IMR-90 (cell line): ENCODE measurements at places on chromosomes 2 and 18. TPM values are rescaled to one million over a fixed set of nuclear protein-coding genes. Genes with fewer than 3 reads are reported as not detected.
A peak's percentile ranks its signal among the peaks of the same experiment; 100 is the strongest.

The FIGLA gene
- not detected in 2 replicates for polyA plus RNA-seq

The PLEKHM3 gene
- polyA plus RNA-seq = 2.1 and 2.4 TPM in 2 replicates

The TPO gene
- polyA plus RNA-seq = not detected in 2 replicates

The DNAJC5G gene
- polyA plus RNA-seq = not detected in 2 replicates

The UGT1A10 gene
- not detected in 2 replicates for polyA plus RNA-seq

The EVX2 gene
- polyA plus RNA-seq = not detected in 2 replicates

The SLC16A14 gene
- 0.49 and 0.79 TPM in 2 replicates for polyA plus RNA-seq

The SCN2A gene
- 0.17 and 0.24 TPM in 2 replicates for polyA plus RNA-seq

DNA sequence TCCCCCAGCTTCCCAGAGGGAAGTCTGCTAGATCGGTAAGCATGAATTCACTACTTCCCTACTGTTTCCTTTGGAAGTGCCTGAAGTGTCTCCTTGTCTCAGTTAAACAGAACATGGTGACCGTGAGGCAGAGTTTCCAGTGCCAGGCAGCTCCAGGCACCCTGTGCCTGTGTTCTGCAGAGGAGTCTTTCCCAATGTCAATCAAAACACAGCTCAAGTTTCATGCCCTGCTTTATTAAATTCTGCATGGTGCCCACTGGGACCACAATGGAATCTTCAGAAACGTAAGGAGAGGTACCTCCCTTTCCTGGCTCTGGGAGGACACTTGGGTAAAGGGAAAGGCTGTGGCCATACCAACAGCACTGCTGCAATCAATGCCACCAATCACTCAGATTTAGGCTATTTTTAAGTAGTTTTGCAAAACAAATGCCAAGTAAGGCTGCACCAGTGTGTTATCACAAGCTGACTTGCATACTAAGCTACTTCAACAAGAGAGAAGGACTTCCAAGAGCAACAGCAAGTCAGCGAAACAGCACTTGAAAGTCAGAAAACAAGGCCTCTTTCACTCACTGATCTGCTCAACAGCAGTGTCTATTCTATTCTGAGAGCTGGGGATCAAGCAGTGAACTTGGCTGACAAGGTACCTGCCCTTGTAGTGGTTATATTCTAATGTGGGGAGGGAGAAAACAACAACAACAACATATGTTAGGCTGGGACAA is 14.9 kb downstream of the LPIN2 start:
- no peak overlapping the region for H3K4me3 ChIP-seq
- H3K36me3 ChIP-seq = peaks cover 4% of the 10 kb centered on the region
- DNase-seq = no peak

GRCh38 chr2:121297217-121297830 is 12.3 kb upstream of the TFCP2L1 start:
- no peaks in the 10 kb centered on the region for H3K36me3 ChIP-seq
- DNase-seq = peak; percentile 17
- H3K4me1 ChIP-seq = no peaks in the 10 kb centered on the region
- H3K27ac ChIP-seq = no peak overlapping the region
- H3K4me3 ChIP-seq = no peak overlapping the region

- DNase-seq = peak; percentile 6
- no peaks in the 10 kb centered on the region for H3K4me1 ChIP-seq
- H3K27me3 ChIP-seq = peaks cover 62% of the 10 kb centered on the region
- H3K27ac ChIP-seq = no peak overlapping the region
- H3K4me3 ChIP-seq = no peak overlapping the region
These were observed 166.9 kb downstream of the MSH2 start for GRCh38 chr2:47569658-47570475.

DNA sequence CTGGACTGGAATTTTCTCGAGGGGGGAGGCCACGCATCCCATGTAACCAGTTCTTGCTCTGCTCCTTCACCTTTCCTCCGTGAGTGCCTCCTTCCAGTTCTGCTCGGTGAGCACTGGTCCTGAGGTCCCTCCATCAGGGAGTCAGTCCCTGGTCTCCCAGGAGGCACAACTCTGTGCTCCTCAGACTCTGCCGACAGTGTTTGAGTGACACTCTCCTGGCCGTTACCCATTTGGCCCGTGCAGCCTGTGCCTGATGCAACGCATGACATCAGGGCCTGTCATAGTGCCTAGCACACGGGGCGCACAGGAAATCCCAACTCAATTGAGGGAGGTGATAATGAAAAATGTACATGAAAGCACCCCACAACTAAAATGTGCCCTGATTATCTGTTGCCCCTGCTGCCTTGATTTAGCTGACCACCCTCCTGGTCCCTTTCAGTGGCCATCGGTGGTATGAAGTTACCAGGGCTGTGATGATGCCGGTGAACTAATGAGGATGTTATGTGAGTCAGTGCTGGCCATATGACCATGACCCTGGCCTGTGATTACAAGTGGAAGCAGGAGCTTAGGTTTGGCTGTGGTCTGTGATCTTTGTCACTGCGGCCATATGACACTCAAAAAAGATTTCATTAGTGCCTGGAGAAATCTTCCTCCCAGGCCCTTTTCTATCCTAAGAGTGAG is 144.6 kb downstream of the TDRD15 start:
- DNase-seq = no peak
- H3K27me3 ChIP-seq = no peaks in the 10 kb centered on the region
- no peak overlapping the region for H3K4me3 ChIP-seq
- H3K27ac ChIP-seq = no peak overlapping the region

DNA sequence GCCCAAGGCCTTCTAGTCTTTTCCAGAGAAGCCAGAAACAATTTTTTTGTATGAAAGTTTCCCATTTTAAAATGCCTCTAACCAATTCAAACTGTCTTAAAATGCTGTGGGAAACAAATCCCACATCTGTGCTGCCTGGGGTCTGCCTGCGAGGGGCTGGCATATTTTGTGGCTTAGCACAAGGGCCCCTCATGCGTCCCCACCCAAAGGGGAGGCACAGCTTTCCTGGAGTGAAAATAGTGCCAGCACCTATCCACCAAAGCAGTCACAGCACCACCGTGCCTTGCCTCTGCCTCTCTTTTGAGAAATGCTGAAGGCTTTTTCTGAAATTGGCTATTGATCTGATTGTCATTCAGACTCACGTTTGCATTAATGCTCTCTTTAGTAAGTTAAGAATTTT is 22.2 kb upstream of the GNAL start:
- H3K27ac ChIP-seq = no peak overlapping the region
- peaks cover 48% of the 10 kb centered on the region for H3K27me3 ChIP-seq
- no peak overlapping the region for H3K4me3 ChIP-seq

- no peaks in the 10 kb centered on the region for H3K36me3 ChIP-seq
- H3K4me1 ChIP-seq = no peaks in the 10 kb centered on the region
- no peak overlapping the region for H3K4me3 ChIP-seq
- DNase-seq = no peak
These were observed 186.9 kb upstream of the PIEZO2 start for GRCh38 chr18:11336241-11336640.

DNA sequence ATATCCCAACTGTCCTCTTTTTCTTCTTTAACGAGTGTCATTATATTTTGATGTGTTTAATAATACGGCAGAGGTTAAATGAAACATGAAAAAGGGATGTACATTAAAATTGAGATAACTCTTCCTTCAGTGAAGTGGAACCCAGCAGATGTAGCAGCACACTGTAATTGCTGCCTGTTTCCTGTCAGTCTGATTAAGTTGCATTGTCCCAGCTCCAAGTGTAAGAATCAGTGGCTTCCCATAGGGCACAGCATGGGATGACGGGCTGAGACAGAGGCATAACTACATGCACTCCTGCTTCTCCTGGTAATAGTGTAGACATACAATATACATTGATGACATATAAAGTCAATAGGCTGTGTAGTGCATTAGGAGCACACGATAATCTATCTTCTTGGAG is 175.8 kb upstream of the TCF4 start:
- no peaks in the 10 kb centered on the region for H3K36me3 ChIP-seq
- no peaks in the 10 kb centered on the region for H3K27me3 ChIP-seq
- H3K4me1 ChIP-seq = peaks cover 6% of the 10 kb centered on the region
- H3K27ac ChIP-seq = no peak overlapping the region
- DNase-seq = peak; percentile 11
- no peak overlapping the region for H3K4me3 ChIP-seq

DNA sequence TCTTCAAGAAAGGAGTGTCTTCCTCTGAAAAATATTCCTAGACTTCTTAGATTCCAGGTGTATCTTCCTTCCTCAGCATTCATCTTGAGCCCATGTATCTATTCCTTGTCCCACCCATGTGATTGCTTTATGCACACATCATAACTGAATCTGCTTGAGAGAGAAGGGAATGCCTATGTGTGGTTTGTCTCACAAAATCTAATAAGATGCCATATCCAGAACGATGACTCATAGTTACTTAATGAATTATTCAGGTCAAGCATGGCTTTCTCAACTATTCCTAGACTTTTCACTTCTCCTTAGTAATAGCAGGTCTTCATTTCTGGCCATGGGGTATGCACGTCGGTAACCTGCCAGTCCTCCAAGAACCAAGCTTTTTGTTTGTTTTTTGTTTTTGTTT is 121.8 kb downstream of the SETBP1 start:
- H3K4me1 ChIP-seq = peaks cover 3% of the 10 kb centered on the region; the same call in 1 of the 2 replicates
- no peak overlapping the region for H3K4me3 ChIP-seq
- peak; percentile 9 for DNase-seq
- no peak overlapping the region for H3K27ac ChIP-seq
- no peaks in the 10 kb centered on the region for H3K36me3 ChIP-seq

DNA sequence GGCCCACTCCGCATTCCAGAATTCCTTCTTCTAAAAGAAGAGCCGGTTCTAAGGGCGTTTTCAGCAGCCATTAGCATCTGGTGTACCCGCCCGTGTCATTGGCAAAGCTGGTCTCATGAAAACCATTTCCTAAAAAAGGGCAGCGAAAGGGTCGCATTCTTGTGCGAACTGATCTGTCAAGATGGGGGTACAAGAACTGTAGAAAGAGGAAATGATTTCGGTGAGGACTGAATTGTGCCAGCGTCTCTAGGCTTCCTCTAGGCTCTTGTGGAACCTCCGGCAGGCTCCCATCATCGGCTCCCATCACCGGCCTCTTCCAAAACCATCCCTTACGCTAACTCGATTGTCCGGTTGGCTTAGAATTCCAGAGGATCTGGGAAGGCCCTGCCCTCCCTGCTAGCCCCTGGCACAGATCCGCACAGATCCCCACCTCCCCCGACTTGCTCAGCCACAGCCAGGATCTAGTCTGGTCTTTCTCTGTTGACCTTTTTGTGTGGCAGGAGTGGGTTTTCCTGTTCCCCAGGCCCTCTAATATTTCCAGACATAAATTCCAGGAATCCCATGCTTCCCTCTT is 1.3 kb downstream of the RAB31 start:
- H3K36me3 ChIP-seq = no peaks in the 10 kb centered on the region
- peak overlapping the region; percentile 89 for H3K4me3 ChIP-seq
- H3K27ac ChIP-seq = 0 out of 2 replicates have a peak overlapping the region, but pooled peaks have one; percentile 4
- peaks cover 25% of the 10 kb centered on the region for H3K4me1 ChIP-seq

DNA sequence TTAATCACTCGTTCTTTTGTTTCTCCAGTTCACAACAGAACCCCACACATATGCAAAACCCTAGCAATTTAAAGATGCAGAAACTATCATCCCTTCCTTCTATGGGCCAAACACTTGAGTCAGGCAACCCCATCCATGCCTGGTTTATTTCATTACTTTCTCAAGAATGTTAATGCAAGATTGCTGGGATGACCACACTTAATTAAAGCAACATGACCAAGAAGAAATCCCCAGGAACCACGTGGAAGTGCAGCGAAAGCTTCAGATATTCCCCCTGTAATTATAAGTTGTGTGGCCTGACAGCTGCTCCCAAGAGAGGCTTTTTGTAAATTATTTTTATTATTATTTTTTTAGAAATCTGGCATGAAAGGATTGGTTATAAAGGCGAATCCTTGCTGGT is 246.2 kb upstream of the ID2 start:
- H3K4me1 ChIP-seq = no peaks in the 10 kb centered on the region
- H3K36me3 ChIP-seq = no peaks in the 10 kb centered on the region
- no peak for DNase-seq
- H3K27me3 ChIP-seq = no peaks in the 10 kb centered on the region
- H3K27ac ChIP-seq = no peak overlapping the region

DNA sequence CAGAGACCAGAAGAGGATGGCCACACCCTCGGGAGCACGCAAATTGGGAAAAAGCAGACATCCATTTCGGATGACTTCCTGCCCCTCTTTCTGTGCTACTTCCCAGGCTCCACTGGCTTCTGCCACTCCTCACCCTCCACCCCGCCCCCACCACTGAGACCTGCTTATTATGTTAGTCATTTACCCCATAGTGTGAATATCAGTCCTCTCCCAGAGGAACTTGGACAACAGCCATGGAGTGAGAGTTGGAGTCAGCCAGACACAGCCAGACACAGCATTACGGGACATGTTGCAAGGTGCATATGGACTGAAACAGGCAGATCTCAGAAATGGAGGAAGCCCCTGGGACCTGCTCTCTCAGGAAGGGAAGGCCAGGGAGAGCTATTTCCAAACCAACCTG is 51.8 kb downstream of the CTIF start:
- H3K4me1 ChIP-seq = peaks cover 15% of the 10 kb centered on the region
- no peaks in the 10 kb centered on the region for H3K27me3 ChIP-seq
- peak; percentile 94 for DNase-seq
- no peak overlapping the region; the same call in 1 of the 2 replicates for H3K27ac ChIP-seq

DNA sequence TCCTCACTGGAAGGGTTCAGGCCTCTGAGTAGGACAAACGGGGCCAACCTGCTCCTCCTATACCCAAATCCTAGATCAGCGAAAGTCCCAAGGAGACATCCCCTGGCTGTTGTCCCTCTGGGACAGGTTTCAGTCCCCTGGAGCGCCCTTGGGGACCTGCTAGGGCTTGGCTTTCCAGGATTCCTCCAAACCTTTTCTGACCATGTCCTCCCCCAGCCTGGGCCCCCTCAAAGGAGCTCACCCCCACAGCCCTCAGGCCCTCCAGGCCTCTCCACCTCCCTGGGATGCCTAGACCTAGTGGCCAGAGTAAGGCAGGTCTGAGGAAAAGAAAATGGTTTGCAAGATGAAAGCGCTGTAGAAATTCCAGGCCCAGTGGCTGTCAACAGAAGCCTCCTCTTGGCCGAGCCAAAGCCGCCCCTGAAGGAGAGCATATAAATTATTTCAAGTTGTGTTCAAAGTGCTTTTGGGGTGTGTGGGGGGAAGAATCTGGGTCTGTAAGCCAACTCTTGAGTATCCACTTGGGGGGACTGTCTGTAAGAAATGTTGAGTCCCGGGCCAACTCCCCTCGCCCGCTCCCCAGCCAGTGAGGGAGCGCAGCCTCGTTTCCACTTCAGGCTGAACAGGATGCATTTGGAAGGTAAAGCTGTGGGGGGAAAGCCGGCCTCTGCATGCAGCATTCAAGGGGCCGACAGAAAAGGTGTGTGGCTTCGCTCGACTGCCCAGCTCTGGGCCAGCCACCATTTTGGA is 158.6 kb downstream of the DYSF start:
- no peak overlapping the region for H3K27ac ChIP-seq
- H3K36me3 ChIP-seq = no peaks in the 10 kb centered on the region
- no peaks in the 10 kb centered on the region for H3K4me1 ChIP-seq
- H3K27me3 ChIP-seq = peaks cover 37% of the 10 kb centered on the region

DNA sequence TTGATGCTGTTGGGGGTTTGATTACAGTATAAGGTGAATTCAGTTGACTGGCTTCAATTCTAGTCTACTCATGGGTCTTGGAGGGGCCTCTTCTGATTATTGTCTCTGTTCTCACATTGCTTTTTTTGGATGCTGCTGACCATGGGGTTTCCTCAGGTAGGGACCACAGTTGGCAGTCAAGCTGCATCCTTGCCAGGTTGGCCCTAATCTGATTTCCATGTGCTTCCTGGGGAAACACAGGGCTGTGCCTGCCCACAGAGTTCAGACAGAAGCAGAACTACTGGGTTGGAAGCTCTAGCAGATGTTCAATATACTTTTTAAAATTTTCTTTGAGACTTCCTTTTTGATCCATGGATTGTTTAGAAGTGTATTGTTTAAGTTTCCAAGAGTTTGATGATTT is 227.3 kb downstream of the XIRP2 start:
- no peak overlapping the region for H3K27ac ChIP-seq
- DNase-seq = no peak
- H3K4me1 ChIP-seq = no peaks in the 10 kb centered on the region
- H3K4me3 ChIP-seq = no peak overlapping the region
- H3K36me3 ChIP-seq = no peaks in the 10 kb centered on the region
- H3K27me3 ChIP-seq = no peaks in the 10 kb centered on the region
